ENCODE measurements at places on chromosomes 4 and X.

- DNase-seq: no peak
These were observed 127.0 kb upstream of the DDIT4L start for GRCh38 chr4:100317032-100317864.

GRCh38 chr4:20464381-20464780, 212.7 kb downstream of the SLIT2 start:
- DNase-seq: peak; percentile 90

GRCh38 chr4:113026556-113026955, 22.9 kb upstream of the ANK2 start:
- peak; percentile 43 for DNase-seq

GRCh38 chrX:103629318-103630170, 769 bp downstream of the TCEAL1 start:
- peak; percentile 66 for DNase-seq

DNA sequence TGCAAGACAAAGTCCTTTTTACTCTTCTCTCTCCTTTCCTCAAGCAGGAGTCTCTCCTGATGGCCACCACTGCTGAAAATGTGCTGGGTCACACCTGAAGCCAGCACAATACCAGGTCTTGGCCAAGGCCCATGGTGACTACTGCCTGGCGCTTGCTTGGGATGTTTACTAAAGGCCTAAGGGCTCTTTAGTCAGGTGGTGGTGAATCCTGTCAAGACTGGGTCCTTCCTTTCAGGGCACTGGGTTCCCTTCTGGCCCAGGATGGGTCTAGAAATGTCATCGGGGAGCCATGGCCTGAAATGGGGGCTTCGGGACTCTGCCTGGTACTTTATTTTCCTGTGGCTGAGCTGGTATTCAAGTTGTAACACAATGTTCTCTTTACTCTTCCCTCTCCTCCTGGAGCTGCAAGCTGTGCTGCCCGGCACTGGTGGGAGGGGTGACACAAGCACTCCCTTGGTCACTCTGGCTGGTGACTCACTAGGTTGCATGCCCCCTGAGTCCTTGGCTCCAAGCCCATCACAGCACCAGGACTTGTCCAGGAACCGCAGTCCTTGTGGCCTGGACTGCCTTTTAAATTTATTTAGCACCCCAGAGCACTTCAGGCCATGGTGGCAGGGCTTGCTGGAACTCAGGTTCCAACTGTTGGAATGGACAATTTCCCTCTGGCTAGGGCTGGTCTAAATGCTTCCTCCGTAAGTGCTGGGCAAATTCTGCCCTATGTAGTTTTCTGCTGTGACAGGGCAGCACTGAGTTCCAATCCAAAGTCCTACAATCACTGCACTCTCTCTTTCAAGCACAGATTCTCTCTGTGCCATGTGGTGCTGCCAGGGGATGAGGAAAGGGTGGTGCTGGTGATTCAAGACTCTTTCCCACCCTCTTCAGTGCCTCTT, 11.3 kb downstream of the ARL13A start:
- peak; percentile 84 for DNase-seq

GRCh38 chr4:45554423-45554822, 569.4 kb downstream of the GABRG1 start:
- peak; percentile 24 for DNase-seq

DNA sequence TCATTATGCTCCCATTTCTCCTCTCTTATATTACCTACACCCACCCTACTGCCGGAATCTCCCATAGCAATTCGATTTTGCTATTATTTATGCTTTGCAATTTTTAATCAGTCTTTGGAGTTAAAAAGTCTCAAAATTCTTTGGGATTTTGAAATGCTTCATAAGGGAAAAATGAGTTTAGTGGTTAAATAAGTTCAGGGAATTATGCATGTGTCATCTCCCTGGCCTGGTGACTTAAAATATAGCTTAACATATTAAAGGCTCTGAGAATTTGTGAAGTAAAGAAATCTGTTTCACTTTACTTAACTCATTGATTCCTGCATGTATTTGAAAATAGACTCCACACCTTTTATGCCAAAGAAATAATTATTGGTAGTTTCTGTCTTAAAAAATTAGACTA, 185.1 kb upstream of the DIPK2B start:
- no peak for DNase-seq

DNA sequence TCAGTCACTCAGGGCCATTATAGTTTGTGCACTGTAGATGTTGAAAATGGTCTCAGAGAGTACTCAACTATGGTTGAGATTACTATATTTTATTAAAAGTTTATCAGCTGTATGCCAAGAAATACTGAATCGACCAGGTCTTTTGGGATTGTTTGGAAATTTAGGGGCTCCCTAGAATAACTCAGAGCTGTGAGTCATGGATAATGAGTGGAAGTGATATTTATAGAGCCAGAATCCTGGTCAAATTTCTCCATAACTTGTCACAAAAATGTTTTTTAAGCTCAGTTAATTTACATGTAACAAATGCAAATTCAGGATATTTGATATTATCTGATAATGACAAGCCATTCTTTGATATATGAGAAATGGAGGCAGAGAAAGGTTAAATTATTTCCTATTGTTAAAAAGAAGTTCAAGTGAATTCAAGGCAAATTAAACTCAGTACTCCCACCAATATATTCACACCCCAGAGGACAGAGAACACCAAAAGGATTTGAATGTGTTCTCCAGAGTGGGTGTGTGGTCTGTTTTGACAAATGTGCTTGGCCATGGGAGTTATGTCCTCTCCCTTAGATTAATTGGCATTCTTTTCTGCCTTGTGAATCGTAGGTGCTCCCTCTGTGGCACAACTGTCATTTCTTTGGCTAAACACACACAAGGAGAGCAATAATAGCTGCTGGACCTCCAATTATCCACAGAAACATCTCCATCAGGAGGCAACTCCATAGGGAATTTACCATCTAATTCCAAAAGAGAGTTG, 37.7 kb downstream of the ARHGAP24 start:
- DNase-seq: no peak

GRCh38 chr4:183912585-183912984, 7.5 kb downstream of the STOX2 start:
- DNase-seq: peak; percentile 28

DNA sequence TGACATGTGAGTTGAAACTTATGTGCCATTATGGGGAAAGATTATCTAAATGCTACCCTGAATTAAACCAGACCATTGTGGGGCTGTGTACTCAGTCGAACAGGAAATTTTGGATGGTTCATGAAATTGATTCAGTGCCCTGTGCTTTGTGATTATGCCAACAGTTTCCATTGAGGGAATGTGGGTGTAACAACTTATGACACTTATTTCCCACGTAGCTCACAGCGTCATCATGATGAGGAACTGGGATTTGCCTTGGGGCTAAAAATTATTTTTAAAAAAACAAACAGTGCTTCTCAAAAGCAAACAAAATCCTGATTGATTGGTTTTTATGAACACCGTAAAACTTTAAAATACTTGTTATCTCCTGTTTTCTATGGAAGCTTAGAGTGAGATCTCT, 8.3 kb upstream of the CLTRN start:
- DNase-seq: no peak

GRCh38 chrX:47166126-47166525, 21.1 kb downstream of the RBM10 start:
- DNase-seq: no peak

DNA sequence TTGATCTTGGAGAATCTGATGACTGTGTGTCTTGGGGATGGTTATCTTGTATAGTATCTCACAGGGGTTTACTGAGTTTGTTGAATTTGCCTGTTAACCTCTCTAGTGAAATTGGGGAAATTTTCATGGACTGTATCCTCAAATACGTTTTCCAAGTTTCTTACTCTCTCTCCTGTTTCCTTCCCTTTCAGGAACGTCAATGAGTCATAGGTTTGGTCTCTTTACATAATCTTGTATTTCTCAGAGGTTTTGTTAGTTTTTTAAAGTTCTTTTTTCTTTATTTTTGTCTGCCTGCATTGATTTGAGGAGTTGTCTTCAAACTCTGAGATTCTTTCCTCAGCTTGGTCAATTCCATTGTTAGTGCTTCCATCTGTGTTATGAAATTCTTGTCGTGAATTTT, 227.7 kb upstream of the GPRIN3 start:
- no peak for DNase-seq

DNA sequence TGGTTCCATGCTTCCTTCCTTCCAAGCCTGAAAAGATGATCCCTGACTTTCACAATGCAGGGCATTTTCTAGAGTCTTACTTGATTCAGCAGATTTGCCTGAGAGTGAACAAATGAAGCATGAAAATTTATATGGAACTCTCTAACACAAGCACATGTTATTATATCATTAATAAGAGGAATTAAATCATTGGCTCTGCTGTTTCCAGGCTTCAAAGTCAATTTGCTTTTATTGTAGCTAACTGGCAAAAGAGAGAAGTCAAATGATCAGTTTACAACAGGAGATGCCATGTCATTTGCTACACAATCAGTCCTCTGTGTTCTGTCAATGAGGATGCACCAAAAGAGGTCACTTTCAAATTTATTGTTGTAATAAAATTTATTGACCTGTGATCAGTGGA, 101.5 kb upstream of the UGT8 start:
- no peak for DNase-seq

GRCh38 chr4:85938062-85938461, 421.8 kb downstream of the MAPK10 start:
- DNase-seq: peak; percentile 69

DNA sequence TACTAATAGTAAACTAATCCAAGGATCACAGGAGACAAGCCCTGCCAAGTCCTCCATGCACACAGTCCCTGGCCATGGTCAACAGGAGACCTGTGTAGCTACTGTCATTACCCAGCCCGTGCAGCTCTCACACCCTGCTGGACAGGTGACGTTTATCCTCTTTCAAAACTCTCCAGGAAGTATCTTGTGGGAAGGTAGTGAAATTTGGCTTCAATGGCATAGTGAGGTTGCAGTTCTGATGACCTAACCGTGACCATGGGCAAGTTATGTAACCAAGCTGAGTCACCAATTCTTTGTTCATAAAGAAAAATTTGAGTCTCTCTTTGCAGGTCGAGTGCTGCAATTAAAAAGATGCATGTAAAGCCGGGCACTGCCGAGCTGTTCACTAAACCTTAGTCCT, 11.3 kb upstream of the SLC2A9 start:
- peak; percentile 87 for DNase-seq

GRCh38 chr4:143559757-143560147, 46.2 kb downstream of the SMARCA5 start:
- DNase-seq: no peak

DNA sequence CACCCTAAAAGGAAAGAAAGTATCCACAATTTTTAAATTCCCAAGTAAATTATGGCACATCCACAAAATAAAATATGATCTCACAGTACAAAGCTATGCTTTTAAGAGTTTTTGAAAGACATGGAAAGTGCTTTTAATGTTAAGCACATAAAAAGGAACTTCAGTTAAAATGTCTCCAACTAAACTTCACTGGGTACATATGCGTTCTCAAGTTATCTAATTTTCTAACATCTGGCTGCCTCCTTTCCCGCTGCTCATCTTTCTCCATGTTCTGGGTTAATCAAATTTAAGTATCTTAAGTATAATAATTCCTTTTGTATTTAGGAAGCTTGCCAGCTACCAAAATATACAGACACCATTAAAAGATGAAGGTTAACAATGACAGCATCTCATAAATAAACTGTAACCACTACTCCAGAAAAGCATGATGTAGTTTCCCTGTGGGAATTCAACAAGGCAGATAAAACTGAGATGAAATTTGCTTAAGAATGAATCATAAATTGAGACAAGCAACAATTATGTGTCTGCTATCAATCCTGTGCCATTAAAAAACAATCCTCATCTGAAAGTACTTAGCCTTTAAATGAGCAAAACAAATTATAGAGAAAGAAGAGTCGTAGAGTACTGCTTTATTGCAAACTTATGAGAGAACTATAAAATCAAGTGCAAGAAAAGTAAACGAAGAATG, 25.1 kb downstream of the PRSS12 start:
- no peak for DNase-seq

GRCh38 chr4:16259889-16260246, 33.6 kb upstream of the TAPT1 start:
- DNase-seq: no peak

- DNase-seq: no peak
These were observed 86.1 kb downstream of the MAGEC1 start for GRCh38 chrX:141989815-141990214.

- no peak for DNase-seq
These were observed 15.5 kb downstream of the CLDN22 start for GRCh38 chr4:183304538-183304937.

DNA sequence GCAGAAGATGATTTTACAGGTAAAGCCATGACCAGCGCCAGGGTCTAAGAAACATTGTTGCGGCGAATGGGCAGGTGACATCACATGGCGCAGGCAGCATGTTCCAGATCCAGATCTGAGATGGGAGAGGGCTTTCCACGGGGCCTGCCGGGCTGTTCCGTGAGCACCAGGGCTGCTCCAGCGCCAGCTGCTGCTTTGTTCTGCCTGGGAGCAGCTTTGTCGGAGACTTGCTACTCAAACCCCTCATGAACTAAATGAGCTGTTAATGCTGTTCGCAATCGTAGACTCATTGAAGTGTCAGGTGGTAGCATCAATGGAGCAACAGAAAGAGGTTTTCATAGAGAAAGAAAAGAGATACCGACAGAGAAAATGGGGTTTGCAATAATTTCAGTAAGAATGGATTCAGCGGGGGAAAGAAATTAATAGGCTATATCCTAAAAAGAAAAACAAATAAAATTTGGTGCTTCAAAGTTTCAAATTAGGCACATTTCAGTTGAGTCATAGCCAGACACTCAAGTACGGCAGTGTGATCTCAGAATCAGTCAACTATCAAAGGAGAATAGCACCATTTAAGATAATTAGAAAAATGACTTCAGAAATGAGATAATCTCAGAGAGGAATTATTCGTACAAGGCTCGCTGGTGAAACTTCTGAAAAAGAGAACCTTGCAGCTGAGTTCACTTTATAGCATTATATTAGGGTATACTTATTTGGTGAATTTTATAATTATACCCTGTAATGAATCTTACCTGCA, 23.9 kb downstream of the SORBS2 start:
- DNase-seq: no peak

GRCh38 chr4:112546476-112546875, 30.5 kb upstream of the NEUROG2 start:
- DNase-seq: peak; percentile 51

- no peak for DNase-seq
These were observed 333 bp downstream of the BOD1L1 start for GRCh38 chr4:13627178-13627605.

- DNase-seq: peak; percentile 92
These were observed 72.1 kb downstream of the COX18 start for GRCh38 chr4:72997409-72997808.

DNA sequence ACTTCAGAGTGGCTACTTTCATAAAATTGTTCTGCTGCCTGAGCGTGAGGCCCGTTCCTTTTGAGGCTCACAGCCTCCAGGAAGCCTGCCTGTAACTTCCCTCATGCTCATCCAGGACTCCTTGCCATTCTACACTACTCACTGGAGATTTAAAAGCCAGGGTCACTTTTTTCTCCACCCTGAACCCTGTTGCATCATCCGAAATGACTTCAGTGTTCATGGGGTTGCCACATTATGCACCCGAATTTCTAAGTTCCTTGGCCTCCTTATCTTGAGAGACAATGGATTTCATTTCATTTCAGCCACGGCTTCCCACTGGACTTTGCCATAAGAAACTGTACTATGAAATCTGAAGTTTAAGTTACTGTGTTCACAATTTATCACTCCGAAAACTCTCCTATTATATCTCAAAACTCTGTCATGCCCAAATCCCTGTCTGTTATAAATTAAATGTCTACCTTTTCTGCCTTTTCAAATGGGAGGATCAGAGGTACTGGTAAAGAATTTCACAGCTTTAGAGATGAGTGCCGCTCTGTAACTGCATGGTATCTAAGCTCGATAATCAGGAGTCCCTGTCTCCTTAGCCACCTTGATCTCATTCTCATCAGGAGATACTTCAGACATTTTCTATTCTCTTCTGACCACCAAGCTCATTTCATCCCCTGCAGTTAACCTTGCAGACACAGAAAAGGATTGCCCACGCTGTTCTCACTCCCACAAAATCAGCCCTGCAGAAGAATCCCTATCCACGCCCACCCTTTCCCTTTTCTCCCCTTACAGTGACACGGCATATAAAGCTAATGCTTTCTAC, 59.9 kb downstream of the TRIML1 start:
- DNase-seq: no peak

Data from kidney tubule cell (primary cell).